ENCODE measurements at places on chromosomes 12 and 14. TPM values are rescaled to one million over a fixed set of nuclear protein-coding genes. Genes with fewer than 3 reads are reported as not detected.

DNA sequence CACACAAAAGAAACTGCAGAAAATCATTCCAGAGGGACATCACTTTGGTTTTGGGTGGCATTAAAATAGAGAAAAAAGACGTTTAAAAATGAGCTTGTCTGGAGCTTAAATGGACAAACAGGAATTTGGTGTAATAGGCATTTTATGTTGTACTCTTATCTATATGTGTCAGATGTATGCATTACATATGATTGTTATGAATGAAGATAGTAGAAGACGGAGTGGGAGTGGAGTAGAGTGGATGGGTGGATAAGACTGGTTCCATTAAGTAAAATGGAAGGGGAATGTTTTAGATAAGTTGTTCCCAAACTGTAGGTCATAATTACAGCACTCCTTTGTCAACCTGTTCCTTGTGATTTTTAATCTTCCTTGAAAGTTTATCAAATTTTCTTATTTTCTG lies 1.9 kb downstream of the CCDC91 start:
- no peak for DNase-seq

DNA sequence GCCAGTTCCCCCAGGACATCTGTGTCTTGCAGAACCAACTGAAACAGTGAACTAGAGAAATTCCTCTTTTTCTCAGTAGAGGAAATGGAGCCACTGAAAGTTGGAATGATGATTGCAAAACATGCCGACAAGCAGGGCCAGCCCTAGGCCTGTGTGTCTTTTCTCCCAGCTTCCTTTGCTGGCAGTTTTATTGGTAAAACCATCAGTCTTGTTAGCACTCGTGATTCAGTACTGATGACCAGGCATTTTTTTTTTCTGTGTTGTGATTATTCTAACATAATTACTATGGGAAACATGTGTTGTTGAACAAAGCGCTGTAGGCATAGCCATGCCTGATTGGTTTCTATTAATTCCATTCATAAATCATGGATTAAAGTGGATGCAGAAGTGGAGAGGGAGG lies 620.7 kb downstream of the AACS start:
- DNase-seq, result no peak

Gene ZNF605
- total RNA-seq, result 11.0 TPM

Gene KRT79
- not detected for total RNA-seq

All from endothelial cell of umbilical vein (primary cell).